ENCODE measurements at places on chromosomes 5 and 9.

DNA sequence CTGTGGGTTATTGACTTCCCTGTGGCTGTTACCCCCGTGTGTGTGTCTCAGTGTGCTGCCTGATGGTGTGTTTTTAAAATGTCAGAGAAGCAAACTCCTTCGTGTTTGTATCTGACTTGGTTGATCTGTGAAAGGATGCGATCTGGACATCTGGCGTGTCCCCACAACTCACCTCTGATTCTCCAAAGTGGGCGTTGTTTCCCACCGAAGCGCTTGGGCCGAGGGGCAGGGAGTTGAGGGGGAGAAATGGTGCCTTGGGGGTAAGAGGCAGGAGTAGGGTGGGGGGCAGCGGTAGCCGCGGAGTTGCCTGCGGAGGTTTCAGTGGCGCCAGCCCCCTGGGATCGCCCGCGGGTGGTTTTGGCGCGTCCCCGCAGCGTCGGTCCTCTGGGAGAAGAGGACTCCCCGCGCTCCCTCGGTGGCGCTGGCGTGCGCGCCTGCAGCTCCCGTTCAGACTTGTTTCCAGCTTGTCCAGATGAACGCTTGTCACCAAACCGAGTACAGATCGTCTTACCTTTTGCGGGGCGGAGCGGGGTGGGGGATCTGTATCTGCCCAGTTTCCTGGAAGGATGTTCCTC, 1.1 kb downstream of the MAST4 start:
- DNase-seq, result peak; percentile 8

DNA sequence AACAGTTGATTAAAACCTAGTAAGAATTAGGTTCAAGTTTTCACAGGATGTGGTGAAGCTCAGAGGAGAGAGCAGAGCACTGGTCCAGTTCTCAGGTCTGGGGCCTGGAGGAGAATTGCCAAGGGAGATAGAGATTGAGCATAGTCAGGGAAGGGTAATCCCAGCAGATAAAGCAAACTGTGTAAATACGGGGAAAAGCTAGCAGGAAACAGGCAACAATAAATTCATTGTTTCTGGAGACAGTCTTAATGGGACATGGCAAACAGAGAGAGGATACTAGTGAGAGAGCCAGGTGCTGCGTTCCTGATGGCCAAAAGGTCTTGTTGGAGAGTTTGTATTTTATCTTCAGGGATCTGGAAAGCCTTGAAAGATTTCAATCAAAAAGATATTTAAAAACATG, 333.0 kb downstream of the PDE4D start:
- no peak for DNase-seq

DNA sequence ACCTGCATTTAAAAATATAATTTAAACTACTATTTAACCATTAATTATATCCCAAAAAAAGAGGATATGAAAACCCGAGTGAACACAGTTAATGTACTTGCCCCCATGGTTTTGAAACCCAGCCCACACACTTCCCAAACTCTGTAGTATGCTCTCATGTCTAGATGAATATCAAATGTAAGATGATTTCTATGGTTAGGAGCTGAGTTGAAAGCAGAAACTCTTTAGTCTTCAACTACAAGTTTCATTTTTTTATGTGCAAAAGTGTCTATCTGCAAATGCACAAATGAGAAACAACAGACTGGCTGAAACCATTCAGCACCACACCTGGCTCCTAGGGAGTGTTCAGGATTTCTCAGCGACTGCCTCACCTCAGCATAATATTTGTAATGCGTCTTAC, 183.3 kb downstream of the SEMA5A start:
- DNase-seq, result no peak

- DNase-seq, result no peak
Observed at GRCh38 chr5:178125253-178125906, 5.4 kb upstream of the RMND5B start.

GRCh38 chr5:81105261-81105877, 127.8 kb upstream of the CKMT2 start:
- DNase-seq, result no peak
